ENCODE measurements at places on chromosomes 12 and 14.
A peak's percentile ranks its signal among the peaks of the same experiment; 100 is the strongest.

- DNase-seq: peak; percentile 90
These were observed at the start of gene ZBTB1 for GRCh38 chr14:64504310-64504896. Gene ZBTB1 (plus strand): TSS chr14:64504770. CDS start chr14:64521505, 16,735 bp downstream.

- DNase-seq: peak; percentile 79
These were observed 51.1 kb upstream of the CRACR2A start for GRCh38 chr12:3803865-3804472.

DNA sequence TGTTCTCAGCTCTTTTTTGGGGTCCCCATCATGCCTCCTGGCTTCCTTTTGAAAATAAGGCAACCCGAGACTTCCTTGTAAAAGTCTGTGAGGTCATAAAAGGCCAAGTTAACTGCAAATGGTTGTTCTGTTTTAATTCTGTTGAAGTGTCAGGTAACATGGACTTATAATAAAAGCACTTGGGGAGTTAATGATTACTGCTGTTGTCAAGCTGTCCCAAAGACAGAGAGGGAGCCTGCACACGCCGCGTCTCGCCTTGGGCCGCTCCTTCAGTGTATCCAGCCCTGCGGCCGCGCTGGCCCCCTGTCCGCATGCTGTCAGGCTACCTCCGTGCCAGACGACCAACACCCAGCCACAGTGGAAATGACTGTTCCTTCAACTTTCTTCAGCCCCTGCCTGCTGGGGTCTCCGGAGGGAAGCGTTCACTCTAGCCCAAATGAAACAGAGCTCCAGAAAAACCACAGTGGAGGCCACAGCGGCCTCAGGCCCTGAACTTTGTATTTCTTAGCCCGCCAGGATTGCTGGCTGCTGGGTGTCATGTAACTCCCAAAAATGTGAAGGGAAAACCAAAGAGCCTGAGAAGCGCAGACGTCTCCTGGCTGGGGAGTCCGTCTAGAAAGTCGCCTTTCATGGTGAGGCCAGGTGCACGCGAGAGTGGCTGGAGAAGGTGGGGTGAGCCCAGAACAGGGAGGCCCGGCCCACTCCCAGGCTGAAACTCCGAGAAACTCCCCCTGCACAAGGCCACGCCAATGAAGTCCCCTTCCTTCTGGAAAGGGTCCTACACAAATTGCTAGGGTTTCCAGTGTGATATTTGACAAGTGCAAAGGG, 189.1 kb downstream of the ZFP36L1 start:
- DNase-seq: no peak

DNA sequence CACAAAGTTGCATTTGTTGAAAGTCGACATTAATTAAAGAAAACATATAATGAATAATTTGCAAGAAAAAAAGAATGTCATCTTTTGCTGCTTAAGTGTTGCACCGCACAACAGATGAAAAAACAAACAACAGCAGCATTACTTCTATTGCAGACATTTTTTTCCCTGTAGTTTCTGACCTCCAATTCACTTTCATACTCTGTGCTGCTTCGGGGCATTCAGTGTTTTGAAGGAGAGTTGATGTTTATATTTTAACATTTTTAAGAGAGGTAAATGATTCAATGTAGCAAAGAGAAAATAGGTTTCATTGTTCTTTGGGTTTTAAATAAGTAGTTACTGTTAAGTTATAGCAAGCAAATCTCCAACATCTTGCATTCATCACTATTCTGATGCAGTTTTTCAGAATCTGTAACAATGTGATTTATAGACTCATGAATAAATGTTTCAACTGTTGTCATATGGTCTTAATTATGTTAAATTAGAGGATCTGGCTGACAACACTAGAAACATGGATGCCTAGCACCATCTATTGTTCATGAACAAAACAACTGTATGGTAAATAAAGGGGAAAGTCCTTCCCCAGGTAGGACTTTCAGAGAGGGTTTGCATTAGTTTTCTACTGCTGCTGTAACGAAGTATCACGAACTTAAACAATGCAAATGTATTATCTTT, 168.1 kb downstream of the BCAT1 start:
- DNase-seq: no peak

DNA sequence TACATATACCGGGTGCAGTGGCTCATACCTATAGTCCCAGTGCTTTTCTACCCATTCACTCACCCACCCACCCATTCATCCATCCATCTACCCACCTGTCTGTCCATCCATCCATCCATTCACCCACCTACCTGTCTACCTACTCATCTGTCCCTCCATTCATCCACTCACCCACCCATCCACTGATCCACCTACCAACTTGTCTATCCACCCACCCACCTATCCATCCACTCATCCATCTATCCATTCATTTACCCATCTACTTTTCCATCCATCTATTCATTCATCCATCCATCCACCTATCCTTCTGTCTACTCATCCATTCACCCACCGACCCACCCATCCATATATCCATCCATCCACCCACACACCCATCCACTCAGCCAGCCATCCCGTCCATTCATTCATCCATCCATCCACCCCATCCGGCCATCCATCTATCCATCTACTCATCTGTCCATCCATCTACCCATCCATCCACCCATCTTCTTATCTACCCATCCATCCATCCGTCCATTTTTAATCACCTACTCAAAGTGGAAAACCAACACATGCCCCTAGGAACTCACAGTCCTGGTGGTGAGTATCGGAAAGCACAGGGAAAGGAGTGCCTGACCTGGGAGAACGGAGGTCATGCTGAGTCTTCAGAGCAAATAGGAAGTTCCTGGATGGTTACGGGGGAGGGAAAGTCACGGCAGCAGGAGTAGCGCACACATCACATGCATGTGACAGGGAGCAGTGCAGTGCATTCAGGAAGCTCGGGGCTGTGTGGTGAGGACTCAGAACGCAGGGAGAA, 20.0 kb downstream of the DDX51 start:
- no peak for DNase-seq

- no peak for DNase-seq
These were observed 123.6 kb downstream of the SCN8A start for GRCh38 chr12:51714666-51715065.

- DNase-seq: peak; percentile 12
These were observed 663 bp downstream of the WASHC3 start for GRCh38 chr12:102061096-102061559.

- DNase-seq: no peak
These were observed 11.4 kb upstream of the ATP2A2 start for GRCh38 chr12:110269622-110270124.

- no peak for DNase-seq
These were observed 12.6 kb downstream of the NOPCHAP1 start for GRCh38 chr12:104998423-104999346.

- DNase-seq: no peak
These were observed 162.1 kb upstream of the SOX5 start for GRCh38 chr12:24111616-24112015.

- no peak for DNase-seq
These were observed 60.5 kb upstream of the KIF21A start for GRCh38 chr12:39503439-39503838.

DNA sequence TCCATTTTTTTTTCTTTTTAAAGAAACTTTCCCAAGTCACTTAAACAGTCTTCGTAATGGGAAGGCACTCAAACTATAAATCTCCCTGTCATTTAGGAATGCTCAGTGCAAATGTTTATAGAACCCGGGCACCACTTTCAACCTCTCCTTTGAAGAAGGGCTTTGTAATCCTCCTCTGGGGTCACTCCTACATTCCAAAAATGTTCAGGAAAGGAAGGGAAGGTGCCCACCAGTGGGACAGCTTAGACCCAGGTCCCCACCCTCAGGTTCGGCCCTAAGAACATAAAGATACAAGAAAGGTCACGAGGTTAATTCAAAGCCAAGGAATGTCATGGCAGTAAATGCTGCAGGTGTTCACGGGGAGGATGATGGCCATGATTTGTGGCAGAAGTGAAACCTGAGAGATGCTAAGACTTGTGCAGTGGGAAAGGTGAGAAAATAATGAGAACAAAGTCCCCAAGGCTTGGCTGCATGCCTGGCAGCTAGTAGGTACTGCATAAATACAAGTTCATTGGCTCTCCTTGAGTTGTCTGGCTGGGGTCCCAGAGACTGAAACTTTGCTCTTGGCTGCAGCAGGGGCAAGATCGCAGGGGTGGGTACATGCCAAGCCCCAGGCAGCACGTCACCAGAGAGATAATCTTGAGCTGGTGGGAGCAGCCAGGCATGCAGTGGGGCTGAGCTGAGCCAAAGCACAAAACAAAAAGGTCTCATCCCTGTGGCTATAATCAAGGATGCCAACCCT, 21.1 kb downstream of the KRT18 start:
- no peak for DNase-seq

GRCh38 chr14:41606532-41607303, at the start of gene LRFN5:
Gene LRFN5 (plus strand): TSS chr14:41606876.
- DNase-seq: no peak

- no peak for DNase-seq
These were observed 81.2 kb upstream of the RAP1B start for GRCh38 chr12:68529466-68529865.

DNA sequence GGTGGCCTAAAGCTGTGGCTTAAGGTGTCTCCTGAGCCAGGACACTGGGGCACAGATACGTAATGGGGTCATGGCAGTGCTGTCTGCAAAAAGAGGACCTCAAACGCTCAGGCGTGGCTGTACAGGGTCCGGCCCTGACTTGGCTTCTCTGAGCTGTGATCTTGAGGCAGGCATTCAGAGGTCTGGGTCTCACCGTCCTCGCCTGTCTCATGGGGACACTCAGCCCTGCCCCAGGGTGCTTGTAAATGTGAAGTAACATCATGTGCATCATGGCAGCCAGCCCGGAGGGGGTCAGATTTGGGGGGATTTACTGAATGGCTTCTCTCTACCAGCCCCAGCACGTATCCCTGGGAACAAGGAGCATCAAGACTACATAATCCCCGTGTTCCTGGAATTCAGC, 28.8 kb downstream of the DIO3 start:
- no peak for DNase-seq

GRCh38 chr12:80356097-80356496, 87.9 kb upstream of the PTPRQ start:
- DNase-seq: no peak
